Neuronal stem cell (in vitro differentiated cells): ENCODE measurements at places on chromosomes 16 and 17.

GRCh38 chr16:49902908-49903307, 47.0 kb upstream of the ZNF423 start:
- H3K27ac ChIP-seq = no peak overlapping the region
- no peaks in the 10 kb centered on the region for H3K27me3 ChIP-seq
- no peak for DNase-seq

- H3K27ac ChIP-seq = no peak overlapping the region
- no peaks in the 10 kb centered on the region for H3K27me3 ChIP-seq
- DNase-seq = peak; percentile 40
- H3K36me3 ChIP-seq = no peaks in the 10 kb centered on the region
These were observed 37.2 kb downstream of the CCDC182 start for GRCh38 chr17:57707892-57708291.

DNA sequence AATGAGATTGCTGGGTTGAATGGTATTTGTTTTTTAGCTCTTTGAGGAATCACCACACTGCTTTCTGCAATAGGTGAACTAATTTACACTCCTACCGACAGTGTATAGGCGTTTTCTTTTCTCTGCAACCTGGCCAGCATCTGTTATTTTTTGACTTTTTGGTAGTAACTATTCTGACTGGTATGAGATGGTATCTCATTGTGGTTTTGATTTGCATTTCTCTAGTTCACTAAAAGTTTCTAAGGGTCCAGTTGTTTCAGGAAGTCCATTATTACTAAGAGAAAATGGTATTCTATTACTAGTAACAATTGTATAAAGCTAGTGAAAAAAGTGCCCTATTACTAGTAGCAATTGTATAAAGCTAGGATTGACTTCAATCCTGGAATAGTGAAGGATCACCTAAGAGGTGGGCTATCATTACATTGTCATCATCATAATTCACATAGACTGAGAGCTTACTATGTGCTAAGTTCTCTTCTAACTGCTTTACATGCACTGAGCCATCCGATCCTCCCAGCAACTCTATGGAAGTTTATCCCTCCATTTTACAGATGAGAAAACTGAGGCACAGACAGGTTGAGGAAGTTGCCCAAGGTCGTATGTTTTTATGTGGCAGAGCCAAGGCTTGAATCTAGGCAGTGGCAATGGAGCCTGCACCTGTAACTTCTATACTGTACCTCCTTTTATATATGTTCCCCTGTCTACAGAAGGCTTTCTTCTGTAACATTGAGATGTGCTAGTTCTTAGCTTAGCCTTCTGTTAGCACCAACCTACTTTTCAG, 13.4 kb upstream of the SMIM36 start:
- no peak overlapping the region for H3K4me3 ChIP-seq
- no peaks in the 10 kb centered on the region for H3K4me1 ChIP-seq
- H3K36me3 ChIP-seq = no peaks in the 10 kb centered on the region

DNA sequence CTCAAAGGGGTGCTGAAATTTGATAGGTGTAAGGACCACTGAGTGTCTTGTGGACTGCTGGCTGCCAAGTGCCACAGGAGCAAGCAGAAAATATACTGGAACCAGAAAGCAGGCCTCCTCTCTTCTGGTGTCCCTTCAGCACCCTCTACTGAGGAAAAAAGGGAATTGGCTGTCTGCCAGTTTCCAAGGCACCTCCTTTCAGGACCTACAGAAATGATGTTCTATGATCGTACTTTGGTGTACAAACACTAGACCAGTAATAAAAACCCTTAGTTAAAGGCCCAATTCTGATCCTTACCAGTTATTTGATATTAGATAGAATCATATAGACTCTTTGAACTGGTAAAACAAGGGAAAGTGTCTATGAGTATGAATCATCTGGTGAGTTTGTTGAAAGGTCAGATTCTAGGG, 35.8 kb upstream of the BCAS3 start:
- no peak overlapping the region for H3K27ac ChIP-seq
- peak; percentile 20 for DNase-seq
- H3K4me1 ChIP-seq = no peaks in the 10 kb centered on the region
- peaks cover 7% of the 10 kb centered on the region for H3K36me3 ChIP-seq

- no peak overlapping the region for H3K4me3 ChIP-seq
- H3K27me3 ChIP-seq = no peaks in the 10 kb centered on the region
- H3K4me1 ChIP-seq = peaks cover 1% of the 10 kb centered on the region
- H3K36me3 ChIP-seq = no peaks in the 10 kb centered on the region
These were observed 385.3 kb downstream of the HAPSTR1 start for GRCh38 chr16:9476744-9477143.

- no peaks in the 10 kb centered on the region for H3K27me3 ChIP-seq
- no peak overlapping the region for H3K27ac ChIP-seq
- H3K36me3 ChIP-seq = no peaks in the 10 kb centered on the region
- peaks cover 13% of the 10 kb centered on the region for H3K4me1 ChIP-seq
- no peak for DNase-seq
These were observed 345.2 kb upstream of the TBX2 start for GRCh38 chr17:61054436-61054835.

- no peak overlapping the region for H3K4me3 ChIP-seq
- no peak for DNase-seq
- H3K27me3 ChIP-seq = no peaks in the 10 kb centered on the region
- no peaks in the 10 kb centered on the region for H3K4me1 ChIP-seq
These were observed 149.0 kb upstream of the FAM20A start for GRCh38 chr17:68750208-68750562.

DNA sequence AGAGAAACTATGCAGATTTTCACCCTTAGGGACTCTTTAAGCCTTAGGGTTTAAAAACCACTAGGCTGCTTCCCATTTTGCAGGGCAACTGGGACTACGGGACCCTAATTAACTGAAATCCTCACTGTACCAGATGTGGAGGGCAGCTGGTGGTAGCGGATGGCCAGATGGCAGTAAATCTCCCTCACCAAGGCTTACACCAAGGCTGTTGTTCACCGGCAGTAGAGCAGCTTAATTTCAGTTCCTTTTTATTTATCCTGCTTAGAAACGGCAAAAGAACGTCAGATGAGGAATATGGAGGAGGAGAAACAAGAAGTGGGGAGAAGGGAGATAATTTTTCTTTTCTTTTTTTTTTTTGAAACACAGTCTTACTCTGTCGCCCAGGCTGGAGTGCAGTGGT, 6.5 kb downstream of the ABHD15 start:
- peaks cover 9% of the 10 kb centered on the region for H3K27me3 ChIP-seq
- H3K4me1 ChIP-seq = no peaks in the 10 kb centered on the region
- no peaks in the 10 kb centered on the region for H3K36me3 ChIP-seq
- no peak overlapping the region for H3K4me3 ChIP-seq

GRCh38 chr17:80372456-80372855, 42.5 kb upstream of the ENDOV start:
- peaks cover 29% of the 10 kb centered on the region for H3K36me3 ChIP-seq
- no peaks in the 10 kb centered on the region for H3K27me3 ChIP-seq
- H3K4me3 ChIP-seq = no peak overlapping the region
- H3K4me1 ChIP-seq = no peaks in the 10 kb centered on the region
- no peak overlapping the region for H3K27ac ChIP-seq

DNA sequence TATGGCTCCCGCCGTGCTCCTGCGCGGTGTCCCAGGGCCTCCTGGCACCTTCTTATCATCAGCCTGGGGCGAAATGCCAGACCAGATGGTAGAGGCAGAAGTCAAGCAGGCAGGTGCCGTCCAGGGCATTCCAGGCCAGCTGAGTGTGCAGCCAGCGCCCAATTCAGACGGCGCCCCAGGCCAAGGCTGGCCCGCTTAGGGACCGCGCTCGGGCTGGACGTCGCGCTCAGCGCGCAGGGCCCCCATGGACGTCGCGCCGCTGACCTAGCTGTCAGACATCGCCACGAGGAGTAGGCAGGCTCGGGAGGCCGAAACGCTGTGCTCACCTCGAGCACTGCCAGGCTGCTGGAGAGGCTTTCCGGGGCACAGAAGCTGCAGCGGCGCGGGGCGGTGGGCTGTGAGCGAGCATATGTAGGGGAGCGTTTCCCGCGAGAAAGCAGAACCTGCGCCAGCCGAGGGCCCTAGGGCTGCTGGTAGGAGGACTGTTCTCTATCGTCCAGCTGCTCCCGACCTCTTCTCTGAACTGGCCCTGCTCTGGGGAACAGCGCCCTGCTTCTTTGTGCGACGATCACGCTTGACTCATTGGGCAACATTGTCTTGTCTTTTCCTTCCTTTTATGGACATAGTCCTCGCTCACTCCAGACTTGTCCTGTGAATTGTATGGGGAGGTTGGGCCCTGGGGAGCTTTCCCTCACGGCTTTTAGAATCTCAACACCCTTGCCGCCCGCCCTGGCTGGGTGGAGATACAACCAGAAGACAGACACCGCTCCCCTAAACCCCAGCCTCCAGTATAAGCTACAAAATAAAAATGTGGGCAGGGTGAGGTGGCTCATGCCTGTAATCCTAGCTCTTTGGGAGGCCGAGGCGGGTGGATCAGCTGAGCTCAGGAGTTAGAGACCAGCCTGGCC, 8.4 kb upstream of the CA4 start:
- peaks cover 47% of the 10 kb centered on the region for H3K27me3 ChIP-seq
- H3K4me1 ChIP-seq = peaks cover 32% of the 10 kb centered on the region
- no peaks in the 10 kb centered on the region for H3K36me3 ChIP-seq
- H3K27ac ChIP-seq = no peak overlapping the region

DNA sequence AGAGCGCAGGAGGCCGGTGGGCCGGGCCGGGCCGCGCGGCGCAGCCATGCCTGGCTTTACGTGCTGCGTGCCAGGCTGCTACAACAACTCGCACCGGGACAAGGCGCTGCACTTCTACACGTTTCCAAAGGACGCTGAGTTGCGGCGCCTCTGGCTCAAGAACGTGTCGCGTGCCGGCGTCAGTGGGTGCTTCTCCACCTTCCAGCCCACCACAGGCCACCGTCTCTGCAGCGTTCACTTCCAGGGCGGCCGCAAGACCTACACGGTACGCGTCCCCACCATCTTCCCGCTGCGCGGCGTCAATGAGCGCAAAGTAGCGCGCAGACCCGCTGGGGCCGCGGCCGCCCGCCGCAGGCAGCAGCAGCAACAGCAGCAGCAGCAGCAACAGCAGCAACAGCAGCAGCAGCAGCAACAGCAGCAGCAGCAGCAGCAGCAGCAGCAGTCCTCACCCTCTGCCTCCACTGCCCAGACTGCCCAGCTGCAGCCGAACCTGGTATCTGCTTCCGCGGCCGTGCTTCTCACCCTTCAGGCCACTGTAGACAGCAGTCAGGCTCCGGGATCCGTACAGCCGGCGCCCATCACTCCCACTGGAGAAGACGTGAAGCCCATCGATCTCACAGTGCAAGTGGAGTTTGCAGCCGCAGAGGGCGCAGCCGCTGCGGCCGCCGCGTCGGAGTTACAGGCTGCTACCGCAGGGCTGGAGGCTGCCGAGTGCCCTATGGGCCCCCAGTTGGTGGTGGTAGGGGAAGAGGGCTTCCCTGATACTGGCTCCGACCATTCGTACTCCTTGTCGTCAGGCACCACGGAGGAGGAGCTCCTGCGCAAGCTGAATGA, 606 bp downstream of the THAP11 start:
- peak overlapping the region; percentile 51 for H3K27ac ChIP-seq
- peaks cover 23% of the 10 kb centered on the region for H3K4me1 ChIP-seq
- H3K27me3 ChIP-seq = no peaks in the 10 kb centered on the region
- DNase-seq = peak; percentile 50
- peak overlapping the region; percentile 88 for H3K4me3 ChIP-seq

DNA sequence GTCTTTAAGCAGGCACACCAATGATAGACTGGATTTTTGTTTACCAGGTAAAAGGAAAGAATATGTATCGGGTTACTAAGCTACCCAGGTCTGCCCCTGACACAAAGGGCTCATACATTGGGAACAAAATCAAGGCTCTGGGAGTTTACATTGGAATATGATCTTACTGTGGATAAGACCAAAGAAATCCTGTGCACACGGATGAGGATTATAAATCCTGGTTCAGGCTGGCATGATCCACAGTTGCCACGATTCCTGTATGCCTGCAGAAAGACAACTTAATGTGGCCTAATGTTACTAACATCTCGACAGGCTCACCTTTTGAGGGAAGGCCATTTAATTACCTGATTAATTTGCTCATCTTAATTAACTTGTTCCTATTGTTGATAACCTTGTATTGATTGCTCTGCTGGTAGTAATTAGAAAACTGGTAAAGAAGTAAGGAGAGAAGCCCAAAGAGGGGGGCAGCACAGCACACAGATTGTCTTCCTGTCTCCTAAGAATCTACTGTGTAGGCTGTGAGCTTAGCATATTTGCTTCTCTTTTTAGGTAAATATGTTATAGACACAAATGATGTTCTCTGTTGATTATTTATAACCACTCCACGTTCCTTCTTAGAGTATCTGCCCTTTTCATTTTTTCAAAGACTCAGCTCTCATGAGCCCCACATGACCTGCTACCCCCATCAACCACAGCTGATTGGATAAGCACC, 51.0 kb upstream of the TOX3 start:
- peak; percentile 31 for DNase-seq
- no peak overlapping the region for H3K27ac ChIP-seq
- H3K4me1 ChIP-seq = no peaks in the 10 kb centered on the region
- no peaks in the 10 kb centered on the region for H3K27me3 ChIP-seq
- no peaks in the 10 kb centered on the region for H3K36me3 ChIP-seq

- no peak overlapping the region for H3K27ac ChIP-seq
- no peaks in the 10 kb centered on the region for H3K4me1 ChIP-seq
- H3K27me3 ChIP-seq = no peaks in the 10 kb centered on the region
- no peak overlapping the region for H3K4me3 ChIP-seq
- H3K36me3 ChIP-seq = no peaks in the 10 kb centered on the region
These were observed 262.2 kb upstream of the PMFBP1 start for GRCh38 chr16:72434159-72434558.
